ENCODE measurements at places on chromosomes 7 and 10.

DNA sequence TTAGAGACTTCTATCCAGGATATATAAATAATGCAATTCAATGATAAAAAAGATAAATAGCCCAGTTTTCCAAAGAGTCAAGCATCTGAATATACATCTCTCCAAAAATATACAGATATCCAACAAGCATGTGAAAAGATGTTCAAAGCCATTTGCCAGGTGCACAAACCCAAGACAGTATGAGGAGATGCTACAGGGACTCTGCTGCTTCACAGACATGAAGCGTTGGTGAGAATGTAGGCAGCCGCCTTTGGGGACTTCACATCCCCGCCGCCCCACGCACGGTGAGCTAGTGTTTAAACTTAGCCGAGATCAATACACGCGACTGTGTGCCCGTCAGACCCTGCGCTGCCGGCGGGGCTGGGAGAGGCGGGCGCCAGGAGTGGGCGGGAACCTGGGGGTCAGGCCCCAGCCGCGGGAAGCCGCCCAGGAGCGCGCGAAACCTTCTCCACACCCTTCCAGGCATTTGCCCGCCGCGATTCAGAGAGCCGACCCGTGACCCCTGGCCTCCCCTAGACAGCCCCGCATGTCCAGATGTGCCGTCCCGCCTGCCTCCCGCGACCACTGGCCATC lies 927 bp upstream of the ALOX5 start:
- DNase-seq: no peak

DNA sequence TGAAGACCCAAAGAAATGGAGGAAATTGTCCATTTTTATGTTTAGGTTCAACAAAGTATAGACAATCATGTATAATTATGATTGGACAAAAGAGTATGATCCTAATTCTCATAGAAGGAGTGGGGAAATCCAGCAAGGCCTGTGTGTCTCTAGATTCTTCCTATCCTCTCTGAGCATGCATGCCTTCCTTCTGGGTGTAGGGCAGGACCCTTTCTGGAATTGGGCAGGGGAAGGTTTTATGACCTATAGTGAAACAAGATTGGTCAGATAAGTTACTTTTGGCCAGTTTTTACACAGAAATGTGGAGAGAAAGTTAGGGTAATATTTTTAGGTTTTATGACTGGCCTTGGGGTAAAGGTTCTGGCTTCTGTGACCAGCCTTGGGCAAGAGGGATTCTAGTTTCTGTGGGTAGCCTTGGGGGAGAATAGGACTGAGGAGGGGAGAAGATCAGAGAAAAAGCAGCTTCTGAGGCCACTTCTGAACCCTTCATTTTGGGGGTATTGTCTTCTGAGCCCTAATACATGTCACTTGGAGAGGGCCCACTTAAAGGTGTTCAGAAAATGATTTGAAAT lies 289.4 kb downstream of the EXOC4 start:
- no peak for DNase-seq

DNA sequence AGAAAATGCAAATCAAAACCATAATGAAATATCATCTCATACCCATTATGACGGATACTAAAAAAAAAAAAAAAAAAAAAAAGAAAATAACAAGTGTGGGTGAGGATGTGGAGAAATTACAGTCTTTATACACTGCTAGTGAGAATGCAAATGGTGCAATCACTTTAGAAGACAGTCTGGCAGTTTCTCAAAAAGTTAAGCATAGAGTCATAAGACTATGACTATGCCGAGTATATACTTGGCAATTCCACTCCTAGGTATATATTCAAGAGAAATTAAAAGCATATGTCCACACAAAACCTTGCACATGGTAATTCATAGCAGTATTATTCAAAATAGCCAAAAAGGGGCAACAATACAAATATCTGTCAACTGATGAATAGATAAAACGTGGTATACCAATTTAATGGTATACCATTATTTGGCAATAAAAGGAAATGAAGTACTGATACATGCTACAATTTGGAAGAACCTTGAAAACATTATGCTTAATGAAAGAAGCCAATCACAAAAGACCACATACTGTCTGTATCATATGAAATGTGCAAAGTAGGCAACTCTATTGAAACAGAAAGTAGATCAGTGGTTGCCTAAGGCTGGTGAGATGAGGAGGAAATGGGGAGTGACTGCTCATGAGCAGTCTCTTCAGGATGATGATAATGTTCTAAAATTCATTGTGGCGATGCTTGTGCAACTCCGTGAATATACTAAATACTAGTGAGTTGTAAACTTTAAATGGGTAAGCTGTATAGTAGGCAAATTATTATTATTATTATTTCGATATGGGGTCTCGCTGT lies 90.1 kb upstream of the NANOS1 start:
- no peak for DNase-seq

DNA sequence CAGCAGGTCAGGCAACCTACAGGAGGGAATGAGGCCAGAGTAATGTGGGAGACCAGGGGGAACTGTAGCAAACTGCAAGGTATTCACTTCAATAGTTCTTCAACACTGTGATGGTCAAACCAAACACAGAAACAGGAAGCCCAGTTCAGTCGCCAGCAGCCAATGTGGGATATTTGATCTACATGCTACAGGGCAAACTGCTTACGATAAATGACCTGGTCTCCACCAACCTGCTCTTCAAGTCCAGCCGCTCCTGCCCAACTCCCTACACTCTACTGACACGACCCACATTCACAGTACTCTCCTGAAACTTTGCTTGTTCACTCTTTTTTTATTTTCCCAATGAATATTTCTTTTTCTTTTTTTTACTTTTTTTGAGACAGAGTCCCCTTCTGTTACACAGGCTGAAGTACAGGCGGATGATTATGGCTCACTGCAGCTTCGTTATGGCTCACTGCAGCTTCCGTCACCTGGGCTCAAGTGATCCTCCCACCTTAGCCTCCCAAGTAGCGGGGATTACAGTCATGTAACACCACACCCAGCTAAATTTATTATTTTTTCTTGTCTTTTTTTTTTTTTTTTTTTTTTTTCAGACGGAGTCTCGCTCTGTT lies 42.1 kb downstream of the MDH2 start:
- DNase-seq: no peak

DNA sequence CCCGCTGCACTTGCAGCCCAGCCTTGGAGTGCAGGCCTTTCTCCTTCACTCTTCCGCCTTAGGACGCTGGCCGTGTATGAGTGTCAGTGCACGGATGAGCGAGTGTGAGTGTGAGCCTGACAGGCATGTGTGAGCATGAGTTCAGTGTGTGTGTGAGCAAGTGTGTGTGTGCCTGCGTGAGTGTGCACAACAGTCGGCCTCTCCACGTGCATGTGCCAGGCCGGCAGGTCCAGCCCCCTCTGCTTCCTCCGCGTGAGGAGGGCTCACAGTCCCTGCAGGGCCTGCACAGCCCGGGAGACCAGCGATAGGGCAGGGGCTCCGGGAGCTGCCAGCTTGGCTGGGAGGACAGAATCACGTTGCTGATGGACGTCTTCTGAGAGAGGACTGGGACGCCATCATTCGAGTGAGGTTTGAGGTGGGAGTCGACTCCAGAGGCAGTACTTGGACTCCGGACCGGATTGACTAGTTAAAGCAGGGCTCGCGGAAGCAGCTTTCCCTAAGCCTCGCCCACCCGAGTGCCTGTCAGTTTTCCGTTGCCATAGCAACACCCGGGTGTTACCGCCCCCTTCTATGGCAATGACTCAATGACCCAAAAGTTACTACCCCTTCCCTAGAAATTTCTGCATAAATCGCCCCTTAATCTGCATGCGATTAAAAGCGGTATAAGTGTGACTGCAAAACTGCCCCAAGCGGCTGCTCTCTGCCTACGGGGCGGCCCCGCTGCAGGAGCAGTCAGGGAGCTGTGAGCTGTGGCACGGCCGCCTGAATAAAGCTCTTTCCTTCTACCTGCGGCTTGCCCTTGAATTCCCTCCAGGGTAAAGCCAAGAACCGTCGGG lies 19.6 kb upstream of the CFAP46 start:
- no peak for DNase-seq

DNA sequence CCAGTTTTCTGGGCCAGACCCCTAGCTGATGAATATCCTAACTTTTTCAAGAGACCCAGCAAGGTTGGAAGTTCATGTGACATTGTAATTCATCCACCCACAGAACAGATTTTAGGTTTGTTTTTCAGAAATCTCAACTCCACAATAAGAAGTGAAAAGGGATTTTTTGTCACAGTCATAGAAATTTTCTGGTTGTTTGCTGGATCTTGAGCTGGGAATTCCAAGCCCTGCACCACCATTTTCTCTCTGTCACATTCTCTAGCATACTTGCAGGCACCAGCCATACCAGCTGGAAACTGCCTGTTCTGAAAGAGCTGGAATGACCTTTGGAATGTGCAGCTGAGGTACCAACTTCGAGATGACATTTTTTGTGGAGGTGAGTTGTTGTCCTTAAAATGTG lies 8.5 kb downstream of the TAS2R60 start:
- no peak for DNase-seq

DNA sequence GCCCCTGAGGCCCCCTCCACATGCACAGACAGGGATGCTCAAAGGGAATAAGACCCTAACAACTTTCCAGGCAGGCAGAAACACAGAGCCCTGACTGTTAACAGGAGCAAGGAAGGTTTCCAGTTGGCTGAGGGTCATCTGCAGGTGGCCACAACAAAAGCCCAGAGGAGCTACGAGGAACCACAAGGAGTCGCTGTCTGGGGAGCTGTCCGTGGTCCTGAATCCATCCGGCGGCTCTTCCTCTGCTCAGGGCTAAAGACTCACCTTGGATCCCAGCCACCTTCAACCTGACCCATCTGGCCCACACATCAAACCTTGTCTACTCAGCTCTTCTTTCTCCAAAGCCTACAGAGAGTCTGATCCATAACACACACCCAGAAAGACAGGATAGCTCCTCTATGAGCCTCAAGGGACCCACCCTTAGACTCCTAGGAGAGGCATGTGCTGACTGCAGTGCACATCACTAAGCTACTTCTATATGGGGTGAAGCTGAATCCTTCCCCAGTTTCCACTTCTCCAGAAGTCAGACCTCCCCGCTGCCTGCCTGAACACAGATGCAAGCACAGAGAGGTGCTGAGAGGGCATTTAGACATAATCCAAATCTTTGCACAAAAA lies 104.0 kb downstream of the SLIT1 start:
- DNase-seq: no peak

DNA sequence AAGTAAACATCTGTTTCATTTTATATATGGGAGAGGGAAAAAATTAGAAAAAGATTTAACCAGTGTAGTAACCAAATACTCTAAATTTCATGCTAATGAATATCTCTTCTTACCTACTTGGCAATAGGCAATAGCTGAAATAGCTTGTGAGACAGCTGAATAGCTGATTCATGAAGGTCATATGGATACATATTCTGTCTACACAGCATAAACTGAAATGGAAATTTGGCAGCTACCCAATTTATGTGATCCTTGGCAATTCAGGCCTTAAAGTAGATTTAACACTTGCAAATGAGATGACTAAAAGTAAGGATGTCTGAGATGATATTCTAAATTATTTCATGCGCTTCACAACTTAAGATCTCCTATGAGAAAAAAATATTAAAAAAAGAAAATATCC lies 261.2 kb upstream of the SEMA3A start:
- DNase-seq: no peak

DNA sequence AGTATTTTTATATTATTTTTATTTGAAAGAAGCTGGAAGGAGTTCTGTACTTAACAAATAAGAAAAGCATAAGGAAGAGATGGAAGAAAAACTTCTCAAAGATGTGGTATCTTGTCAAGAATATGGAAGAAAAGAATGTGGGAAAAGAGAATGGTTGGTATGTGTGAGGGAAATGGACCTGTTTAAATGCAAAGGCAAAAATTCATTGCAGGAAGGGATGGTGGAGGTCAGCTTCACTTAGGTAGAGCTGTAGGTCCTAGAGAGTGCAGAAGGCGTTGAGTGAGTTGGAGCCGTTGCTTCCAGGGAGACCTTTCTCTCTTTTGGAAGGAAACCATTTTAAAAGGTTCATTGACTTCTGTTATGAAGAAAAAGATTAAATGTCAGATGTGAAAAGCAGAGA lies 107.3 kb downstream of the EXOC4 start:
- no peak for DNase-seq

GRCh38 chr10:89891006-89891535 lies 189.7 kb downstream of the KIF20B start:
- DNase-seq: no peak

GRCh38 chr7:128931190-128931798 lies 6.4 kb upstream of the IRF5 start:
- DNase-seq: no peak

DNA sequence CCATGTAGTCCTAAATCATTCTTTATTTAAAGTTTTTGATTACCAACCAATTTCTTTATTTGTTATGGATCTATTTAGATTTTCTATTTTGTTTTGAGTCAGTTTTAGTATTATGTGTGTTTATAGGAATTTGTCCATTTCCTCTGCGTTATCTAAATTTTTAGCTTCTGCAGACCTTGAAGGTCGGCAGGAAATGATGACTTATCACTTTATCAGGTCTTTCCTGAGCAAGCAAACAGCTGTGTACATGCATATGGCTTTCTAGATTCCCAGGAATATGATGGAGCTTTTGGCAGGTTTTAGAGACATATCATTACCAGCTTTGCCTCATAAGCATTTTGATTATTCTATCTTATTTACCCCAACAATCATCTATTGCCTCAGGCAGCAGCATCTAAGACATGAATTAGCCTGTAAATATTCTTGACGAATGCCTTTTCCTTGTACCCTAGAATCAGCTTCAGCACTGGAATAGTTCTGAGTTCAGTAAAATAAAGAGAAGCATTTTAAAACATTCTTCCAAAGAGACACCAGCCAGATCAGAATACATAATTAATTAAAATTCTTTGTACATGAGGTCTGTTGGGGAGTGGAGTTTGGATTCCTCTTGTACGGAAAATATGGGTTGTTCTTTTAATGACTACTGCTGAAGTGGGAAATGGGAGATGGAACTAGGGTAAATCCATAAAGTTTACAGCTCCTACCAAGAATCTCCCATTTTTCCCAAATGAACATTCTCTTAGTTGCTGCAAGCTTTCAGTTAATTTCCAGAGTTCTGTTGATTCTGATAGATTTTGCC lies 408.8 kb upstream of the SEMA3C start:
- no peak for DNase-seq

DNA sequence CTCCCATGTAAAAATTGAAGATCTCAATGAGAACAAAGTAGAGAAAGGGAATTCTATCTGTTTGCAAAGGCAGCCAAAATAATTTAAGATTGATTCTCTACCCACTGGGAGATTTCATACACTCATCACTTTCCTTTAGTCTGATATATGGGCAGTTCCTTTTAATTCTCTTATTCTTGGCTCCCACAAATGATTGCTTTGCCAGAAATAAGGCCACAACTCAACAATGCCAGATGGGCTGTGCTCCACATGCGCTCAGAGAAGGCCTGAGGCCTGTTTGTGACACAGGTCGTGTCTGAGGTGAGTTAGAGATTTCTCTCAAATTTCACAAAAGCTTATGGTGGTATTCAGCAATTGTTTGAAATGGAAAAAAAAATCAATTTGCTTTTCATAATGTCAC lies 501.9 kb upstream of the SEMA3D start:
- DNase-seq: no peak

DNA sequence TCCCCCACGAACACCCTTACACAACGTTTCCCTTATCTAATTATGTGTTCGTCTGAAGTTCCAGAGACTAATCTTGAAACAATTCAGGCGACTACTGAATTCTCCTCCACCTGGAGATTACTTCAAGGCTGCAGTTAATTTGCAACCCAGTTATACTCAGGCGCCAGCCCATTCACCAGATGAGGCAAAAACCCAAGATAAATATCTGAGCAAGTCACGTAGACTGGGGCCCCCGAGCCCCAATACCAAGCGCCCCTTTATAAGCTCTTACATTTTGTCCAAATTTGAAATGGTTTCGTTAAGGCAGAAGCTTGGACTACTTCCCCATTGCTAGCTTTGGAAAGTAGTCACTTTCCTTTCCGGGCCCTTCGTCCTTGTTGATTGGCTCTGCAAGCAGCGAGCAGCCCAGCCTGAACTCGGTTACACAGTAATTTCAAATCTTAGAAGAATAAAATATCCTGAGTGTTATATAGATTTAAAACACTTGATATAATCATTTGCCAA lies 1.2 kb downstream of the TPK1 start:
- no peak for DNase-seq

Measured in cortex of kidney (tissue), 1 donor.